Tibial artery (tissue), 4 donors: ENCODE measurements at places on chromosomes 13 and 19.

DNA sequence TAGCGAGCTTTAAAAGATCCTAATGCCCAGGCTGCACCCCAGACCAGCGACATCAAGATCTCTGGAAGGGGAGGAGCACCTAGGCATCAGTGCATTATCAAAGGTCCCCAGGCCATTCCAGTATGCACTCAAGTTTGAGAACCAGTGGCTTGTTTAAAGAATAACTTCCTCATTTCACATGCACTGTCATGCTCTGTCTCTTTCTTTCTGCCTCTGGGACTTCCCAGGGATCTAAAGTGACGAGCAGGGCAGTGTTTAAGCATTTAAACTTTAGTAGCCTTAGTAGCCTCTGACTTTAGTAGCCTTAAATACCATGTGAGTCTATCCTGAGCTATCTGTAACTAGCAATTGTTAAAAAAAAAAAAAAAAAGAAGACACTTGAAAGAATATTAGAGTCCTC lies 8.9 kb upstream of the FARP1 start:
- DNase-seq, result no peak
- H3K4me1 ChIP-seq, result no peaks in the 10 kb centered on the region
- H3K36me3 ChIP-seq, result no peaks in the 10 kb centered on the region
- no peaks in the 10 kb centered on the region for H3K27me3 ChIP-seq
- no peak overlapping the region for H3K27ac ChIP-seq

DNA sequence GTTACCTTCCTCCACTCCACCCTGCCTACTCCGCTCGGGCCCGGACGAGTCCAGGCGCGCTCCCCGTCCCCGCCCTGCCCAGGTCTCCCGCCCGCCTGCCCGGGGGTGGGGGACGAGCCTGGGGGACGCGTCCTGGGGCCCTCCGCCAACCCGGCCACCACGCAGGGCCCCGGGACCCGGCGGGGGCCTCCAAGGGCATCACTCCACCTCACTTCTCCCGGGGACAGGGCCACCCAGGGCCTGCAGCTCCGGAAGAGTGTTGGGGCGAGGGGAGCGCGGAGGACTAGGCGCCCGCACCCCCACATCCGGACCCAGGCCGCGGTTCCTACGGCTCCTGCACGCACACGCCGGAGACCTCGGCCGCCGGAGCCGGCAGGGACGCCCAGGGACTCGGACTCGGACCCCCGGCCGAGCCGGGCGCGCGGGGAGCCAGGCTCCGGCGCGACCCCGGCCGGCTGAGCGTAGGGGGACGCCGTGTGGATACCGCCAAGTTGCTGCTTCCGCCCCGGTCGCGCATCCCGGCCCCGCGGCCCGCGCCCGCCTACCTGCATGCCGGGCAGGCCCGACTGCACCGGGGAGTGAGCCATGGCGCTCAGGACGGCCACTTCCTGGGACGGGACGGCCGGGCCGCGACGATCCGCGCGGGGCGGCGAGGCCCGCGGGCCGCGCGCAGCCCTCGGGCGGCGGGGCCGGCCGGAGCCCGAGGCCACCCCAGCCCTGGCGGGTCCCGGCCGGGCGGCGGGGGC lies 534 bp downstream of the STK24 start:
- peak overlapping the region; percentile 93 for H3K27ac ChIP-seq
- peaks cover 17% of the 10 kb centered on the region for H3K4me1 ChIP-seq
- H3K4me3 ChIP-seq, result peak overlapping the region; percentile 79
- H3K27me3 ChIP-seq, result no peaks in the 10 kb centered on the region

DNA sequence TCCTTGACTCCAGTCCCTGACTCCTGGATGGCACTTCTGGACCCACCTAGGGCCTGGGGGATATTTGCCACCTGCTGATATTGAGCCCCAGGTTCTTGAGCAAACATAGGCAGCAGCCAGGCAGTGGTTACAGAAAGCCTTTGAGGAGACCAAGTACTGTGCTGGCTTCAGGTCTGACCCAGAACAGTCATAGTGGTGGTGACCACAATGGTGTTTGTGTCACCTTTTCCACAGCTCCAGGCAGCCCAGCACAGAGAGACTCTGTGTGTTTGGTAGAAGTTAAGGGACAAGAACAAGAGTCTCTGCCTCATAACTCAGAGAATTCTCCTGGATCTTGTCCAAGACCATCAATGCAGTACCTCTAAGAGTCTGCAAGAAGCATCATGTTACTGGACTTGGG lies 14.6 kb upstream of the CLC start:
- no peaks in the 10 kb centered on the region for H3K36me3 ChIP-seq
- no peak overlapping the region for H3K27ac ChIP-seq
- DNase-seq, result no peak
- H3K4me3 ChIP-seq, result no peak overlapping the region

DNA sequence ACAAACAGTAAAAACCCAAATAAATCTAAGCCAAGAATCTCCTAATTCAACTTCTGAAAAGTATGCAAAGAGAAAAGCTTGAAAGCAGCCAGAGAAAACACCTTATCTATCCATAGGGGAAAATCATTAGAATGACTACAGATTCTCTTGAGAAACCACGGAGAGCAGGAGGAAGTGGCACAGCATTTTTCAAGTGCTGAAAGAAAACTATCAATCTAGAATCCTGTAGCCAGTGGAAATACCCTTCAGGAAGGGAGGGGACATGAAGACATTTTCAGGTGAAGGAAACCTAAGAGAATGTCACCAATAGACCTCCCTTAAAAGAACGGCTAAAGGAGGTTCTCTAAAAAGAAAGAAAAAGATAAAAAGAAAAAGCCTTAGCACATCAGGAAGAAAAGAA lies 66.2 kb upstream of the XPO4 start:
- no peaks in the 10 kb centered on the region for H3K27me3 ChIP-seq
- no peak overlapping the region for H3K27ac ChIP-seq
- H3K4me3 ChIP-seq, result no peak overlapping the region
- no peaks in the 10 kb centered on the region for H3K4me1 ChIP-seq

DNA sequence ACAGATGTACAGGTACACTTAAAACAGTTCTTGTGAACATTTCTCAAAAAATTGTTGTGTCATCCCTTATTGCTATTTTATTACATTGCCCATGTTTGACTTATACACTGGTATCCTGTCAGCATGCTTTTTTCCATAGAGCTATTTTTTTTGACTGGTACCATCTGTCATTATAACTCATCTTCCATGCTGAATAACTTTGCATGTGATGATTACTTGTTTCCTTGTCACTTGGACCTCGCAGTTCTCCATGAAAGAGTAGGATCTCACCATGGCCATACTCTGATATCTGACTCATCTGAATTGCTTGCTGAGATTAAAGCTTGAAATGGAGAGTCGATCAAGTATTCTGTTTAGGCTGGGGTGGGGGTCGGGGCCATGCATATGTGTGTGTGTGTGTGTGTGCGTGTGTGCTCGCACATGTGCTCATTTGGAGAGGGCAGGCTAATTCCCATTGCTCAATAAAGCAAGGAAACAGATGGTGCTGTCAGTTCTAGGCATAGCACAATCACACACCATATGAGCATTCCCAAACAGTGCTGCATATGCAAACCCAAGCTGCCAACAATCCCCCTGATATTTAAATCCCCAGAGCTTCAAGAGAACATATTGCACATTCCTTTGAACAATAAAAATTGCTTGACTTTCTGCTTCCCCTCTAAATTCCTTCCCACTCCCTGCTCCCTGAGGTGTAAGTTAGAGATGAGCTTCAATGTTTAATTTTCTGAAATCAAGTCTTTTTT lies 62.9 kb downstream of the NHLRC3 start:
- no peaks in the 10 kb centered on the region for H3K4me1 ChIP-seq
- no peak overlapping the region for H3K4me3 ChIP-seq
- no peak for DNase-seq
- H3K36me3 ChIP-seq, result no peaks in the 10 kb centered on the region
- no peak overlapping the region for H3K27ac ChIP-seq
- H3K27me3 ChIP-seq, result no peaks in the 10 kb centered on the region

DNA sequence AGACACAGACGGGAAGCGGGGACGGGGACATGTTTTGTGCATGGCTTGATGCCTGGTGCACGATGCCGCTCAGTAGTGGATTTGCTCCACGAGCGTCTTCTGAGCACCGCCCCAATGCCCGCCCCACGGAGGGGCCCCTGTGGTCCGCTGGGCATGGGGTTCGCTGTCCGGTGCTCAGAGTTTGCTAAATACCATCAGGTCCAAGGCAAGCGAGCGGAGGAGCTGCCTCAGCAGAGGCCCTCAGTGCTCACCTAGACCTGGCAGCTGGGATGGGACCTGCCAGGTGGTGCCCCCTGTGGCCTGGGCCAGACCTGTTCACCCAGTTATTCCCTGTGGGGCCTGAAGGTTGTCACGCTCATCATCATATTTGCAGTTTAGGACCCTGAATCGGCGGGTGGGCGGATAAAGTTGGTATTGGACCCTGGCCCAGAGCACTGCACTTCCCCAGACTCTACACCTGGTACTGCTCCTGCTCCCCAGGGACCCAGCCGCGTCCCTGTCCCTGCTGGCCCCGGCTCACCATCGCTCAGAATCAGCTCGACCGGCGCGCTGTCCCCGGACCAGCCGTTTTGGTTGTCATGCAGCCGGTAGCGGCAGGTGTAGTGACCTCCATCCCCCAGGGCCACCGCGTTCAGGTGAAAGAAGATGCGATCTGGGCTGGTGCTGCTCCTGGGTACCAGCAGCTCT lies 2.3 kb downstream of the A1BG start:
- no peak for DNase-seq
- no peak overlapping the region for H3K4me3 ChIP-seq
- H3K27ac ChIP-seq, result no peak overlapping the region
- no peaks in the 10 kb centered on the region for H3K36me3 ChIP-seq
- H3K4me1 ChIP-seq, result peaks cover 6% of the 10 kb centered on the region
- peaks cover 11% of the 10 kb centered on the region for H3K27me3 ChIP-seq

GRCh38 chr19:40716482-40717324 lies at the start of the genes COQ8B and ITPKC:
COQ8B (minus strand) TSS chr19:40716886; CDS start chr19:40714632, 2,254 bp downstream.
ITPKC (plus strand) TSS chr19:40717112; CDS start chr19:40717136, 24 bp downstream.
- peaks cover 56% of the 10 kb centered on the region for H3K4me1 ChIP-seq
- H3K4me3 ChIP-seq, result peak within 1 kb of the TSS; percentile 78
- H3K36me3 ChIP-seq, result no peaks in the 10 kb centered on the region
- DNase-seq, result peak; percentile 100
- no peaks in the 10 kb centered on the region for H3K27me3 ChIP-seq

GRCh38 chr19:27635401-27635800 lies 1577.5 kb downstream of the UQCRFS1 start:
- DNase-seq, result no peak
- no peaks in the 10 kb centered on the region for H3K27me3 ChIP-seq
- no peaks in the 10 kb centered on the region for H3K36me3 ChIP-seq
- H3K4me1 ChIP-seq, result no peaks in the 10 kb centered on the region

DNA sequence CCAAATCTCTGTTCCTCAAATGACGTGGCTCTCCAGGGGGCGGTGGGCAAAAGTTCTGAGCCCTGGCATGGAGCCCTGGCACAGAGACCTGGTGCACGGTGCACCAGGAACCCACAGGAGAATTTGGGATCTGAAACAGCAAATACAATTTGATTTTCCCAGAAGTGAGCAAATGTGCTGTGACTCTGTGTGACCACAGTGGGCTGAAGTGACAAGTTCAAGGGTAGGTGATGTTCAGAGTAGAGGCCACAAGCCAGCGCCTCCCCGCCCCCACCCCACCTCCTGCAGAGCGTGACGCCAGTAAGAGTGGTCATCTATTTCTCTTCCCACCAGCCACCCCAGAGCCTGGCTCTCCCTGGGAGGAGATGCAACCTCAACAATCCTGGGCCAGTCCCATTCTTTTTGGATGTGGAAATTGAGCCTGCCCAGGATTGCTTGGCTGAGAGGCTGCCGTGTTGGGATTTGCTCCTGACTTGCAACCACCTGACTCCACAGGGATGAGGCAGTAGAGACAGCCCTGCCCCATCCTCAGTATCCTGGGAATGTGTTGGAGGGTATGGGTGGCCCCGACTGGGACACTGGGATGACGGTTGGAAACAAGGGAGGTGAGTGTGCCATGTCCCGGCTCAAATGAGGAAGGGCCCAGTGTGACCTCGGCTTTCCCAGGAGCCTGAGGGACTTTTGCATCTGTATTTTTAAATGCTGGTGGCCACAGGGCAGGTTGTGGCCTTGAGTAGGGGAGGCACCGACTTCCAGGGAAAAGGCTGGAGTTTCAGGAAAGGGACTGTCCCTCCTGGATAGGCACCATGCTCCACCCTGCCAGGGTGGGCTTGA lies 11.1 kb upstream of the BCL3 start:
- no peaks in the 10 kb centered on the region for H3K27me3 ChIP-seq
- no peaks in the 10 kb centered on the region for H3K36me3 ChIP-seq
- no peak overlapping the region for H3K27ac ChIP-seq
- peaks cover 15% of the 10 kb centered on the region for H3K4me1 ChIP-seq
- DNase-seq, result no peak
- H3K4me3 ChIP-seq, result no peak overlapping the region

GRCh38 chr13:32471187-32471922 lies 43.4 kb upstream of the N4BP2L1 start:
- DNase-seq, result no peak
- H3K27ac ChIP-seq, result peak overlapping the region; percentile 73
- H3K27me3 ChIP-seq, result no peaks in the 10 kb centered on the region
- no peak overlapping the region for H3K4me3 ChIP-seq
- H3K4me1 ChIP-seq, result peaks cover 15% of the 10 kb centered on the region
